Testis (tissue), 5 donors: ENCODE measurements at places on chromosomes 5 and 9. TPM values are rescaled to one million over a fixed set of nuclear protein-coding genes. Genes with fewer than 3 reads are reported as not detected.

CTNND2 gene
- polyA plus RNA-seq: 9.1 TPM

DNA sequence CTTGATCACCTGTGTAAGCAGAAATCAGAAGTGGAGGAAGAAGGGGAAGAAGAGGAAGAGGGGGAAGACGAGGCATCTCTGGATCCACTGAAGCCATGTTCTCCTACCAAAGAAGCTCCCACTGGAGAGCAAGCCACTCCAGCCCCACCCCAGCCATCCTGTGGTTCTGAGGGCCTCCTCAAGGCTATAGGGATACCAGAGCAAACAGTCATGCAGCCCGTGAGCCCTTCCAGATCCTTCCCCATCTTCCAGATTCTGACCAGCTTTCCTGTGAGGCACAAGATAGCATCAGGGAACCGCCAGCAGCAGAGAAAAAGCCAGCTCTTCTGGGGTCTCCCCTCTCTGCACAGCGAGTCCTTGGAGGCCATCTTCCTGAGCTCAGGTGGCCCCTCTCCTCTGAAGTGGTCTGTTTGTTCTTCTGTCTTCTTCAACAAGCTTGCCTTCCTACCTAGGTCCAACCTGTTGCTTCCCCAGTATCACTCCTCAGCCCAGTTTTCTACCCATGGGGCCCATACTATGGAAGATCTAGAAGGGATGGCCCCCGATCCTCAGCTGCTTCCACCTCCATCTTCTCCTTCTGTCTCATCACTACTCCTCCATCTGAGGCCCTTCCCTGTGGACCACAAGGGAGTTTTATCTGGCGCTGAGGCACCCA lies 29.4 kb downstream of the VCP start:
- no peak for DNase-seq

DNA sequence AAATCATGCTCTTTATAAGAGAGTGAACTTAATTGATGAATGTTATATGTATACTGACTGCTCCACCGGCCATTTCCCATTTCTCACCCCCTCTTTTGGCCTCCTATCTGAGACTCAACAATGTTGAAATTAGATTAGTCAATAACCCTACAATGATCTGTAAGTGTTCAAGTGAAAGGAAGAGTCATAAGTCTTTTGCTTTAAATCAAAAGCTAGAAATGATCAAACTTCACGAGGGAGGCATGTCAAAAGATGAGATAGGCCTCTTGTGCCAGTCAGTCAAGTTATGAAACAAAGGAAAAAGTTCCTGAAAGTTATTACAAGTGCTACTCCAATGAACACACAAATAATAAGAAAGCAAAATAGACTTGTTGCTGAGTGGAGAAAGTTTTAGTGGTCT lies 83.1 kb downstream of the NLN start:
- no peak for DNase-seq

DNA sequence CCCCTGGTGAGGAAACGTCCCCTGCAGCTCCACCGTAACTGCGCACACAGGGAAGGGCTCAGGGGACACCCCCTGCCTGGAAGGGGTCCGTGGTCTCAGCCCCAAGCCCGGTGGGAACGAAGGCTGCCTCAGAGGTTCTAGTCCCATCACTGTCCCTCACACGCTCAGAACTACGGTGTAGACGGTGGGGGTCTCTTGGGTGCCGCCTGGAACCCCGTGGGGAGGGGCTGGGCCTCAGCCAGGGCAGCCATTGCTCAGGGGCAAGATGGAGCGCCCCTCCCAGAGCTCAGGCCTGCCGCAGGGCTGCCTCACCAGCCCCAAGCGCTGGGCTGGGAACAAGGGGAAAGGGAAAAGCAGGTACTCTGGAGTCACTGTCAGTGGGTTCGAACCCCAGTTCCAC lies 2.9 kb downstream of the AGPAT2 start:
- DNase-seq: no peak

FCN2 gene
- not detected for polyA plus RNA-seq

DNA sequence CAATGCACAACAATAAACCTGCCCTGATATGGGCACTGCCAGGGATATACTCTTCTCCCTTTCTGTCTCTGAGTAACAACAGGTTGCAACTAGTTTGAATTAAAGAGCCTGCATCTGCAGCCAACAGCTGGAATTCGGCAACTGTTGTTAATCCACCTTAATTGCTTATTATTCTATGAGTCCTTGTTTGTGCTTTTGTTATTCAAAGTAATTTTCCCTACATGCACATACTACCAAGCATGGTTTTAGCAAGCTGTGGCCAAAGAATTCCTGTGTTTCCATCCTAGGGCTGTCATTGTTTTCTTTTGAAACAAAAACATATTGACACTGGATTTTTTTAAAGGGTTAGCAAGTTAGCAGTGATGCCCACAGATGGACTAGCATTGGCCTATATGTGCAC lies 171.5 kb downstream of the EFNA5 start:
- DNase-seq: no peak

AK8 gene
- polyA plus RNA-seq: 54.8 TPM

- DNase-seq: no peak
These were observed 18.1 kb downstream of the TCF7 start for GRCh38 chr5:134132372-134133187.

- DNase-seq: no peak
These were observed 38.3 kb downstream of the SLC6A3 start for GRCh38 chr5:1406681-1407640.

SGTB gene
- 2.3 TPM for polyA plus RNA-seq

DNA sequence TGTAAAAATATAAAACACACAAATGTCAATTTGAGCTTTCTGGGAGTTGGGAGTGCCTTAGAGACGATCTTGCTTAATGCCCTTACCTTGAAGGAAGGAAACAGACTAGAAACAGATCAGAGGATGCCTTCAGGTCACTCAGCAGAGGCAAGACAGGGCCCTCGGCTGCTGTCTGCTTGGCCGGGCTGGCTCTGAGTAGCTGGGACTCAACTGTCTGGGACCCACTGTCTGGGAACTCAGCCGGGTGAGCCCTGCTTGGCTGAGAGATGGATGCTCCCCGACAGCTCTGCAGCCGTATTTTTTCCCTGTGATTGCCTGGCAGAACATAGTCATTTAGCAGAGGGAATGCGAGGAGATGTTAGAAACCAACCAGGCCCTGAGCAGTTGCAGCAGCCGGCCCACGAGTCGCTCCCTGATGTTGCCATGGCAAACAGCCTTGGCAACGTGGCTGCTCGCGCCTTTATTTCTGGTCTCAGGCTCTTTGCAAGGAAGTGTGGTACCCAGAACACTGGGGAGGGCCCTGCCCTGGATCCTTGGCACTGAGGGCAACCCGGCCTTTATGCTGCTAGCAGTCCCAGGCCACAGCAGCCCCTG lies 10.9 kb downstream of the PPARGC1B start:
- DNase-seq: no peak

- DNase-seq: no peak
These were observed 837.7 kb upstream of the ZNF608 start for GRCh38 chr5:125584140-125584520.

DNA sequence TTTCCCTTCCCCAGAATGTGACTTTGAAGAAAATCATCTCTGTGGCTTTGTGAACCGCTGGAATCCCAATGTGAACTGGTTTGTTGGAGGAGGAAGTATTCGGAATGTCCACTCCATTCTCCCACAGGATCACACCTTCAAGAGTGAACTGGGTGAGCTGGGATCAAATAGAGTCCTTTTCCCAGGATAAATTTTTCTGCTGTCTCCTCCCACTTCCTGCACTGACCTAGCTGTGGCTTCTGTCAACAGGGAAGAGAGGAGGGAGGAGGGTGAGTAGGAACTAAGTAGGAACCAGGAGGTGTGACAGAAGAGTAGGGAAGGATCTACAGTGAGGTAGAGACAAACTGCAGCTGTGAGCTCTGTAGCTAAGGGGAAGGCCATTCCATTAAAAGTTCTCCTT lies 69.3 kb downstream of the MAMDC2 start:
- no peak for DNase-seq

GRCh38 chr9:109238125-109238524 lies 71.1 kb upstream of the FRRS1L start:
- DNase-seq: no peak

PCDHGA3 gene
- 4.4 TPM for polyA plus RNA-seq

DNA sequence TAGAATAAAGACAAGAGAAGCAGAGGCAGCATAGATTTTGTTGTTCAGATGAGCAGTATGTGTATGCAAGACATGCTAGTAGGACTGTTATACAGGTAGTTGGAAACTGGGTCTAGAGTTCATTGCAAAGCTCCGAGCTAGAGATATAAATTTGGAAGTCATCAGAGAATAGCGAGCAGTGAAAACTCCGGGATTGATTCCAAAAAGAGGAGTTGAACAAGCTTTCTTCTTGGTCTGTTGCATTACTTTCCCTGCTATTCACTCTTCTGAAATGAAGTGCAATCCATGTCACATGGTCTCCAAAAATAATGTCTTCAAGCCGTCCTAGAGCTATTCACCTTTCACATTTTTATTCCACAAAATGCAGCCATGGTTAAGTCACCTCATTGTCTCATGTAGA lies 67.9 kb upstream of the ZNF462 start:
- DNase-seq: no peak

- DNase-seq: no peak
These were observed 439.9 kb upstream of the CHD1 start for GRCh38 chr5:99368726-99369125.

- DNase-seq: no peak
These were observed 74.5 kb downstream of the C7 start for GRCh38 chr5:40983781-40984180.

DNA sequence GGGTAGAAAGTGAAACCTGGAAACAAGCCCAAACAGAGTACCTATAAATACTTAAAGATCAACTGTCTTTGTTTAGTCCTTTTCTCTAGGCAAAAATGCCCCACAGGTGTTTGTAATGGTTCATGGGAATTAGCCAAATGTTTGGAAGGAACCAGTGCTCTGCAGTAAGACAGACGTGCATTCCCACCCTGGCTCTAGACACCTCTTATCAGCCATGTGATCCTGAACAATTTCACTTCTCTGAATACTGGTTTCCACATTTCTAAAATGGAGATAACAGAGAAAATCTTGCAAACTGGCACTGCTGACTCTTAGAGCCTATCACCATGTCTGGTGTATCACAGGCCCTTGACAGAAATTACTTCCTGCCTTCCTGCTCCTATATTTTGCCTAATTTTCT lies 30.0 kb downstream of the GLIS3 start:
- no peak for DNase-seq

DNA sequence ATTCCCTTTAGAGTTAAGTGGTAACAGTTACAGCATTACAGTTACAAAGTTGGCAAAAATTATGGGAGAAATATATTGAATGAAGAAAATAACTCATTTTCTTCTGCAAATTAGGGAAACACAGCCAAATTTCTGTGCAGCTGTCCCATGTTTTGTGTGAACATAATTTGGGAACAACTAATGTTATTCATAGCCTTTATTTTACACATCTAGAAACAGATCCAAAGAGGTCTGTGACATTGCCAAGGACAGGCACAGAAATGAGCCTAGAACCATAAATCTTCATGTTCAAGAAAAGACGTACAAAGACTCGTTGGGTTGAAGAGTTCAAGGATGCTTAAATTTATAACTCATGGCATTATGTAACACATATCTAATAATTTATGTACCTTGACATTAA lies 114.1 kb upstream of the TXNDC8 start:
- no peak for DNase-seq

- DNase-seq: no peak
These were observed 137.3 kb downstream of the PHF2 start for GRCh38 chr9:93713716-93714115.

DAB2 gene
- 29.7 TPM for polyA plus RNA-seq

- DNase-seq: no peak
These were observed 25.2 kb downstream of the CCL28 start for GRCh38 chr5:43386960-43387362.

DNA sequence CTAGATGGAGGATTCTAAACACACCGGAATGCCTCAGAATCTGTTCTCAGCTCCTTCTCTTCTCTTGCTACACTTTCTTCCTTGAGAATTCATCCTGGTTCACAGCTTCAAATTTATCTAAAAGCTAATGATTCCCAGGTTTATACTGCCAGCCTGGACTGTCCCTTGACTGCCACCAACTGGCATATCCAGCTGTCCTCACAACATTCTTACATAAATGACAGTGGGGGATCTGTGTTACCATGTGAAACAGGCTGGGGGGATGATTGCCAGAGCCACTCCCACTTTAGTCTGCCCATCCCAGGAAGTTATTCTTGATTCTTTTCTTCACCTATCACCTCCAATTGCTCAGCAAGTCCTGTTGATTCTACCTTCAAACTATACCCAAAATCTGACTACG lies 27.2 kb upstream of the ZFR start:
- peak; percentile 45 for DNase-seq

- no peak for DNase-seq
These were observed 9.7 kb upstream of the LVRN start for GRCh38 chr5:115952588-115952987.

GRCh38 chr9:134466869-134467616 lies 140.8 kb downstream of the RXRA start:
- no peak for DNase-seq

- DNase-seq: no peak
These were observed 6.1 kb upstream of the TOPORS start for GRCh38 chr9:32558408-32558934.

ARID3C gene
- 0.45 TPM for polyA plus RNA-seq

DNA sequence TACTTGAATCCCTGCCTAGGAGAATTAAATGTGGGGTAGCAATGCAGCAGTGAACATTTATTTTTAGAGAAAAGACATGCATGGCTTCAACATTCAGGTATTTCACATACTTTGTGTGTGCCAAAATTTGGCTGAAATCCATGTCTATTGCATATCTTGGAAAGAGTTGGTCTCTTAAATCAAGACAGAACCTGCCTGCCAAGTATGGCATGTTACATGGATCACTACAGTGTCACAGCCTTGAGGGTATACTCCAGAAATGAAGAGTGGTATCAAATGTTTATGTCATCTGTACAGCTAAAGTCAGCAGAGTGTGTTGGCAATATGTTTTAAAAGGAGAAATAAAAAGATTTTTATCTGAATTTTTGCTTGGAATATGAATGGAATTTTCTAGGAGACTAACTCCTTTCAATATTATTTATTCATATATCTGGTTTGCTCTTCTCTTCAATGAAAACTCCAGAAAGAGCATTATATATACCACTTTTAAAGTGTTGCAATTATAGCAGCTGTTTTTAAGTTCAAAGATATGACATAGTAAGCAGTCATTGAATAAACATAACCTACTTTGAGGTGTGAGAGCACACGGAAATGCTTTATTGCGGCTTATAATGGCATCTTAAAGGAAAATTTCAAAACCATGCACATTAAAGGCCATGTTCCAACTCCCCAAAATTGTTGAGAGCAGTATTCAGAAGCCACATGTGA lies 95.4 kb upstream of the MINAR2 start:
- DNase-seq: no peak

DNA sequence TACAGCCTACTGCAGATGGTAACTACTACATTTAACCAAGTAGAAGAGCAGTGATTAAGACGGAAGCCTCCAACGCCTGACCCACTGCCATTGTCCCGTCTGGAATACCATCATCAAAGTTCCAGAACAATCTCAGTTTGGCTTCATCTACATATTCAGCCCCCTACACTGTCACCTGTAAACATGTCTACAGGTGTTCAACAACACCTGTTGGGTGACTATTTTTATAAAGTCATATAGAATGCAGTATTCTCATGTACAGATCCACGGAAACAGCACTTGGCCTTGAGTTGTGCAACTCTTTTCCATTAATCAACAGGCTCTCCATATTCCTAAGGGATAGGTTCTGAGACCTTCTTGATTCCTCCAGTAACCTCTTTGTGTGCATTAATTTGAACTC lies 53.3 kb upstream of the AGXT2 start:
- no peak for DNase-seq

- DNase-seq: no peak
These were observed 129.3 kb upstream of the EPB41L4A start for GRCh38 chr5:112548246-112548881.

FUT7 gene
- polyA plus RNA-seq: 0.24 TPM

- no peak for DNase-seq
These were observed 58.1 kb downstream of the ALDH7A1 start for GRCh38 chr5:126536874-126537273.

RLN2 gene
- 8.1 TPM for polyA plus RNA-seq
